ENCODE measurements at places on chromosomes 4 and X.

GRCh38 chr4:87824352-87824751 is 8.4 kb upstream of the MEPE start:
- no peak for DNase-seq

DNA sequence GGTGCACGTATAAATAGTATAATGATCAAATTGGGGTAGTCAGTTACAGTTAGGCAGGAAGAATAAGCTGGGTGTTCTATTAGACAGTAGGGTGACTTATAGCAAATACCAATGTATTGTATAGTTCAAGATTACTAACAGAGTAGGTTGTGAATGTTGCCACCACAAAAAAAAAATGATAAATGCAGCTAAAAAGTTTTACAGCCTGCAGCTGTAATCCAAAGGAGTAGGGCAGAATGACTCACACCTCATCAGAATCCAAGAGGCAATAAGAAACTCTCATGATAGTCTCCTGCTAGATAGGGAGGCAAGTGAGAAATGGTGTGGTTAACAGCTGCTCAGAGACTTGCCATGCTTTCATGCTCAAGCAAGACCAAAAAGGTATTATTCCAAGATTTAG is 19.6 kb upstream of the TCEAL4 start:
- DNase-seq: no peak

DNA sequence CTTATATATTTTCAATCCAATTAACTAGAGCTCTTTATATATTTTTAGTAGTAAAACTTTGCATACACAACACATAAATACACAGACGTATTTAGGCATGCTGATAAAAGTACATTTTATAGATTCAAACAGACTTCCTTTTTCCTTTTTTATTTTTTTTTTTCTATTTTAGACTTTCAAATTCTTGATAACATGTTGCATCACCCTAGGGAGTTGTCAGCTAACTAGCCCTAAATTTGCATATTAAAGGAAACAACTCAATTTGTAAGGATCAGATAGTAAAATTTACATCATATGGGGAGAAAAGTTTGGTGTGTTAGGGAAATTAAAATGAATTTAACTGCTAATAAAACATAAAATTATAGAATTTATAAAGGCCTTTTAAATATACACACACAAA is 47.4 kb upstream of the APOOL start:
- DNase-seq: peak; percentile 1

GRCh38 chr4:183499389-183499788 is 5.5 kb upstream of the ING2 start:
- DNase-seq: no peak

GRCh38 chr4:17347445-17347844 is 164.4 kb downstream of the QDPR start:
- peak; percentile 45 for DNase-seq

GRCh38 chrX:2629316-2630007 is 61.6 kb upstream of the CD99 start:
- DNase-seq: no peak

DNA sequence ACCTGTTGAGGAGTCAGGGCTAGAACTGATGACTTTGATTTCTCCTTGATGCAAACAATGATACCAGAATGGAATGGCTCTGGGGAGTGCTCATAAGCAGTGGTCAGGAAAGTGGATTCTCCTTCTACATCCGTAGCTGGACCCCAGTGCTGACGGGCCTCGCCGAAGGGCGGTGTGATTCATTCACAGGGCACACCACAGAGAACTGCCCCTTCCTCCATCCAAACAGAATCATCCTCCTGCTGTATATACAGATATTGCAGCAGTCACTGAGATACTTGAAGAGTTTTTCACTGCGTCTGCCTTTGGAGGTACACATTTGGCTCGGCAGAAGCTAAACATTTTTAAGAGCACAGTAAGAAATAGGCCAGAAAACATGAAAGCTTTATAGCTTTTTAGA is 7.3 kb upstream of the DCTD start:
- DNase-seq: no peak

GRCh38 chr4:59960143-59960542 is 1240.0 kb upstream of the ADGRL3 start:
- no peak for DNase-seq

GRCh38 chr4:2981256-2981819 is 18.0 kb downstream of the GRK4 start:
- DNase-seq: no peak

DNA sequence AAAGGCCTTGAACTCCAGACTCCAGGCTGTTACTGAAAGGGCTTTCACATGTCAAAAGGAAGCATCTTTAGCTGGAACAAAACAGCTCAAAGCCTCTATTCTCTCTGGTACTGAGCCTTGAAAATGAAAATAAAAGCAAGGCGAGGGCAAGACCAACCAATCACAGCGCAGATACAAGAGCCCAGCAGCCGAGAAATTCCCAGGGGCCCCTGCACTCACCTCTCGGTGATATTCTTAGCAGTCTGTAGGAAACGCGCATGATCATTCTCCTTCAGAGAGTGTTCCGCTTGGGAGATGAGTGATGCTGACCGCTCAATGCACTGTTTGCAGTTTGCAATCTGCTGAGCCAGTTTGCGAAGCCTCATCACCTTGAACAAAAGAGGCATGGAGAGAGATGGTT is 138.1 kb downstream of the MID1 start:
- no peak for DNase-seq

DNA sequence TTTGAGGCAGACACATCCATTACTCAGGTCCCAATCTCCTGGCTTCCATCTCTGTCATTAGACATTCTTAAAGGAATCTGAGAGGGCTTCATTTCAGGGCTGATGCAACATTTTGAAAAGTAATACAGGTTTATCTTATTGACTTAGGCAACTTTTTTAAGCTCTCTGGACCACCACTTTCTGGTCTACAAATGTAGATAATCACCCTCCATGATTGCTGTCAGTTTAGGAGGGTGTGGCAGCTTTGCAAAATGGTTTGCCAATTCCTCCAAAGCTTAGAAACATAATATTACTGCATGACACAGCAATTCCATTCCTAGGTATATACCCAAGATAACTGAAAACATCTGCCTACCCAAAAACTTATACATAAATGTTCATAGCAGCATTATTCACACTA is 77.6 kb downstream of the ARHGAP6 start:
- no peak for DNase-seq

- no peak for DNase-seq
These were observed 161.6 kb upstream of the SPRY1 start for GRCh38 chr4:123234955-123235354.

- no peak for DNase-seq
These were observed 256.1 kb upstream of the NOCT start for GRCh38 chr4:138759554-138759902.

- peak; percentile 67 for DNase-seq
These were observed 28.7 kb downstream of the INPP4B start for GRCh38 chr4:142817442-142817841.

DNA sequence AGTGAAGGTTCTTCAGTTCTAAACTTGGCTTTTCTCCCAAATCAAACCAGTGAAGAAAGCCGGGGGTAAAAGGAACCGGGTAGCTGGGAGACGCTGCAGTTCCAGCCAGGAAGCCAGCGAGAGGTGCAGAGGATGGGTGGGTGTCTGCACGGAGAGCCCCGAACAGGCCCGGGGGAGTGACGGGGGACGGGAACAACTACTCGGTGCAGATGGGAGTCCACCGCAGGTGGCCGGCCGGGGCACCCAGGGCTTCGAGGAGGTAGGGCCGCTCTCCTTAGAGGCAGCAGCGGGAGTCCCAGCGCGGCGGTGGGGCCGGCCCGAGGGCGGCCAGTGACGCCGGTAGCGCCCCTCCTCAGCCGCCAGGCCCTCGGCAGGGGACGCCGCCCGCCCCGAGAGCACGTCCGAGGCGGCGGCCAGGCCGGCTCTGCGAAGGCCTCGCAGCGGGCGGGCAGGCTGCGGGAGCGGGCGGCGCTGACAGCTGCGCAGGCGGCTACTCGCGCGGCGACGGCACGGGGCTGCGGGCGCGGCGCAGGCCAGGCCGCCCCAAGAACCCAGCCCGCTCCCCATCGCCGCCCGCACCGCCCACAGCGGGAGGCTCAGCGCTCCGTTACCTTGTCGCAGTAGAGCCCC is 449 bp downstream of the FBXL5 start:
- DNase-seq: peak; percentile 66

DNA sequence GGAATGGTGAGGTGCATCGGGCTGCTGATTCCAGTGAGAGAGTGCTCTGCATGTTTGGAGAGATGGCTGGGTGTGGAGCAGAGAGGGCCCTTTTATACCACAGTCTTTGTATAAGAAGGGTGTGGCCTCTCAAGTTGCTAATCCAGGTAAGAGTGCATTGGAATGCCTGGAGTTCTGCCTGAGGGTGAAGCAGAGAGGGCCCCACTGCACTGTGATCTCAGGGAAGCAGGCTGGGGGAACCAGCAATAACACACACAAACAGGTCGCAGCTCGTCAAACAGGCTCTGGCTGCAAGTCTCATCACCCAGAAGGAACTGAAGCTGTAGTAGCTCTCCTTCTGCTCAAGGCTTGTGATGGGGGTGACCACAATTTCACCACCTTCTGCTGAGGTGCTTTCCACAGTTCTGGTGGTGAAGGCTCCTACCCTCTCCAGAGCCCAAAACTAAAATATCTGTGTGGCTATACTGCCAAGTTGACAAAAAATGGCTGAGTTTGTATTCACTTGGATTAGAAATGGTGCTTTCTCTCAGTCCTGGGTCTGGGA is 687.4 kb upstream of the HS3ST1 start:
- no peak for DNase-seq

GRCh38 chrX:99933865-99934264 is 476.2 kb downstream of the PCDH19 start:
- DNase-seq: no peak

DNA sequence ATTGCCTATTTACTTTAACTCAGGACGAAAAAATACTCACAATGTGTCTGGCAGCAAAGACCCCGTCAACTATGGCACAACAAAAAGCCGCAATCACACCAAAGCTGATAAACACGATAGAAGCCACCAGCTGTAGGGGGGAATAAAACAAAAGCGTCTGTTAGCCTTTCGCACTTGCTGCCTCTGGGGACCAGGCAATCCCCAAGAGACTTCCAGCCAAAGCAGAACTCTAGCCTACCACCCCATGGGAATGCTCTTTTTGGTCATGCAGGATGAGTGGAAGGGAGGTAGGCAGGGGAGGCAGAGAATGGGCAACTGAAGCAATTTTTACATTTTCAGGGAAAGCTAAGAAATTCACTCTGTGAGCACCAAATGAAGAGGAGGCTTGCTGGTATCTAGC is 20.1 kb downstream of the TMEM255A start:
- no peak for DNase-seq

- DNase-seq: no peak
These were observed 576.8 kb downstream of the GBA3 start for GRCh38 chr4:23269566-23269965.

- no peak for DNase-seq
These were observed 1.6 kb upstream of the SUV39H1 start for GRCh38 chrX:48694776-48695533.

DNA sequence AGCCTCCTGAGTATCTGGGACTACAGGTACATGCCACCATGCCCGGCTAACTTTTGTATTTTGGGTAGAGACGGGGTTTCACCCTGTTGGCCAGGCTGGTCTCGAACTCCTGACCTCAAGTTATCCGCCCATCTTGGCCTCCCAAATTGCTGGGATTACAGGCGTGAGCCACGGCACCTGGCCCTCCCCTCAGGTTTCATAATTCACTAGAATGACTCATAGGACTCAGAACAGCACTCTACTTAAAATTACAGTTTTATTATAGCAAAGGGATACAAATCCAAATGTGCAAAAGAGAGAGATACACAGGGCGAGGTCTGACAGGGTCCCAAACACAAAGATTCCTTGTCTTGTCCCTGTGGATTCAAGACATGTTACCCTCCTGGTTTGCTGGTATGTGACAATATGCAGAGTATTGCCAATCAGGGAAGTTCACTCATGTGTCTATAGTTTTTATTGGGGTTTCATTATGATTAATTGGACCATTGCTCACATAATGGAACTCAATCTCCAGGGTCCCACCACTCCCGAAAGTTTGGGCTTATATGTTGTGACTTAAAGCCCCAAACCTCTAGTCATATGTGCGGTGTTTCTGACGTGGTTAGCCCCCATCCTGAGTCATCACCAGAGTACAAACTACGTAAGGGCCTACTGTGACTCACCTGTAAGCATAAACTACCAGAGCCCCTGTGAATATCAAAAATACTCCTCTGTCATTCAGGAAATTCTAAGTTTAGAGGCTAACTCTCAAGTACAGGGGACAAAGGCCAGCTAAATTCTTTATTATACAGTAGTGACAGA is 5.2 kb downstream of the YIPF6 start:
- DNase-seq: no peak

DNA sequence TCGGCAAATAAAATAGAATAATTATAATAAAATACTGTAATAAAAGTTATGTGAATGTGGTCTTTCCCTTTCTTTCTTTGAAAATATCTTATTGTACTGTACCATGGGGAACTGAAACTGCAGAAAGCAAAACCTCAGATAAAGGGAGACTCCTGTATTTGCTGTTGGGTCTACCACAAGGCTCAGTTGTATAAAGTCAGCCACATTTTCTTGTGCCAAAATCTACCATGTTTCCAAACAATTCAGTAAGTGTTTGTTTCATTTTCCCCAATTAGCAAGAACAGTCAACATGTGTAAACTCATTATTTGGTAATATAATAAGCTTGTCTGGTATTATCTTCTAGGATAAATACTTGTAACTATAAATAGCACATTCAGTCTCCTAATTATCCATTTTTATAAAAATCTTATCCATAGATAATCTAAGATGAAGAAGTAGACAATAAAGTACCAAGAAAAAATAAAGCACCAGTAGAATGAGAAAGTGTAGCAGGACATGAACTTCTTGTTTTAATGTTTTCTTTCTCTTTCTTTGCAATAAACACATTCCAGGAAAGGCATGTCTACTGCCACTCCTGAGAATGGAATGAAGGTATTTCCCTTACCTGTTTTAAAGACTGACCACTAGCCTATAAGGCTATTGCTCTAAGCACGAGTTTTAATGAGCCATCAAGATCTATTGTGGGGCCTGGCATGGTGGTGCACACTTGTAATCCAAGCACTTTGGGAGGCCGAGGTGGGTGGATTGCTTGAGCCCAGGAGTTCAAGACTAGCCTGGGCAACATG is 15.0 kb upstream of the OTUD4 start:
- DNase-seq: no peak

- no peak for DNase-seq
These were observed 33.6 kb upstream of the TBL1X start for GRCh38 chrX:9431281-9431680.

GRCh38 chr4:38686682-38687081 is 22.7 kb downstream of the KLF3 start:
- DNase-seq: no peak

DNA sequence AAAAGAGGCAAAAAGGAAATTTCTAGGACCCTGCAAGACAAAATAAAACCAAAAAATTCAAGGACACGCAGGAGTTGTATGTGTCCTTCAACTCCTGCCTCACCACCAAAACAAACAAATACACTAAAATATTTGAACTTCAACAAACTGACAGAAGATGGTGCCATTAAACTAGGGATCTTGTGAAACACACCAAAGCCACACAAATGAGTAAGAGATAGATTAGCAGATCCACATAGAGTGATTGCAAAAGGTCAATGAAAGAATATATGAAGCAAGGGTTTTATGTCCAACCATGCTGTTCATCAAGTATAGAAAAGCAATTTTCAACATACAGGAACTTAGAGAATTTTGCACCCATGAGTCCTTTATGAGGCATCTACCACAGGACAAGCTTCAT is 40.1 kb upstream of the SCML1 start:
- peak; percentile 6 for DNase-seq

All from A673 (cell line).